ENCODE measurements at places on chromosomes 6 and 20. TPM values are rescaled to one million over a fixed set of nuclear protein-coding genes. Genes with fewer than 3 reads are reported as not detected.

Gene MAK
- total RNA-seq = not detected

Gene CRNKL1
- total RNA-seq = 32.9 TPM

Gene SLC22A16
- not detected for total RNA-seq

Gene SLC17A3
- total RNA-seq = not detected

Gene TPX2
- total RNA-seq = 7.6 TPM

Gene LINC00237
- total RNA-seq = not detected

Gene TTI1
- 3.1 TPM for total RNA-seq

Gene MYH7B
- total RNA-seq = 0.45 TPM

Gene OLIG3
- not detected for total RNA-seq

GRCh38 chr6:159042003-159042825 is 2.6 kb downstream of the TAGAP start:
- DNase-seq = peak; percentile 92

- DNase-seq = no peak
Measured at GRCh38 chr20:49284818-49285217, 7.0 kb upstream of the ZNFX1 start.

DNA sequence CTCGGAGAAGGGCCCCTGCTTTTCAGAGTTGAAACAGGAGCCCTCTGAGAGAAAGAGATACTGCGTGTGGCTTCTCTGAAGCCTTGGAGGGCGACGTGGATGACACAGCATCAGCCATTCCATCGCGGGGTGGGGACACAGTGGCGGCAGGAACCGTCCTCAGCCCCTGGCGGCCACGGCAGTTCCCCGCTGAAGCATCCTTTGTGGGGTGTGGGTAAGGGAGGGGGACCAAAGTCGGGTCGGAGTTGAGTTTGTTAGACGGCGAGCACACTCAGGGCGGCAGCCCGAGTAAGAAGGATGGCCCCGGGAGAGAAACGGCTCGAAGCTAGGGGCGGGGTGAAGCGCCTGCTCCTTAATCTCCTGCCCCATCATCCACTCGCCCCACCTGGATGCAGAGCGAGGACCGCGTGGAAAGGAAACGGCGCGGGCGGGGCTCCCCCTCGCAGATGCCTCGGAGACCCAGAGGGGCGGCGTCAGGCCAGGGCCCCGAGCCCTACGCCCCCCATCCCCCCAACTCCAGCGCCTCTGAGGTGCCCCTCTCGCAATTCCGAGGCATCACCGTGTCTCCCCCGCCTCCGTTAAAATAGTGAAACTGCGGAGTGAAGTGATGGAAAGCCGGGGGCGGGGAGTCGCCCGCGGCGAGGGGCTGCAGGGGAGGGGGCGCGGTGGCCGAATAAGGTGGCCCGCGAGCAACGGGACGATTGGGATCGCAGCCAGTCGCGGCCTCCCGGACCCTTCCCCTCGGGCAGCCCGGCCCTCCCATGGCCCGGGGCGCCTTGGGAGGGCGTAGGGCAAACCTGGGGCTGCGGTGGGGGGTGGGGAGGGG is 796 bp upstream of the RREB1 start:
- DNase-seq = peak; percentile 70

DNA sequence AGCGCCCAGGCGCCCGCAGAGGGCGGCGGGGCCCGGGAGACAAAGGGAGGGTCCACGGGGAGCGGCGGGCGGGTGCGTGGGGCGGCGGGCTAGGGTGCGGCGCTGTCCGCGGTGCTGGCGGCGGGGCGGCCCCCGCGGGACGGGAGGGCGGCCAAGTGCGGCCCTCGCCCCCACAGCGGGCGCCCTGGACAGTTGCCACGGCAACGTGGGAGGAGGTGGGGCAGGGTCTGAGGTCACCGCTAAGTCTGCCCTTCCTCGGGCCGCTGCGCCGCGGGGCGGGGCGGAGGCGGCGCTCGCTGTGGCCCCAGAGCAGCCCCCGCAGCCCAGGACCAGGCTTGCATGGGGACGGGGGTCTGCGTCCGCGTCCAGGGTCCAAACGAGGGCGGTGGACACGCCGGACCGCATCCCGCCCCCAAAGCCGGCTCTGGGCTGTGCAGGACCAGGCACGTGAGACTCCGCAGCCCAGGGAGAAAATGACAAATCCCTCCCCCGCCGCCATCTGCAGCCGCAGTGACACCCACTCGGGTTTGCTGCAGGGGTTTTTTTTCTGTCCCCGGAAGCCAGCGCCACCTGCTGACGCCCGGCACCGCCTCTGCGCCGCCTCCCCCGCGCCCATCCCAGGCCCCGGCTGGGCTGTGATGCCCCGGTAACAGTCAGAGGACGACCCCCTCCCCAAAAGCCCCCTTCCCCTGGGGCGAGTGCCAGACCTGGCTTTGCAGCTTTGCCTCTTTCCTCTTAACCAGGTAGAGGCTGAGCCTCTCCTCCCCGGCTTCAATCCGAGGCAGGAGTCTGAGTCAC is 36.8 kb downstream of the YTHDF1 start:
- peak; percentile 64 for DNase-seq

GRCh38 chr6:91816335-91816734 is 1229.5 kb upstream of the MAP3K7 start:
- no peak for DNase-seq

GRCh38 chr6:123777563-123777962 is 26.1 kb upstream of the NKAIN2 start:
- DNase-seq = peak; percentile 21

GRCh38 chr6:156437121-156437879 is 339.9 kb upstream of the ARID1B start:
- DNase-seq = peak; percentile 20

DNA sequence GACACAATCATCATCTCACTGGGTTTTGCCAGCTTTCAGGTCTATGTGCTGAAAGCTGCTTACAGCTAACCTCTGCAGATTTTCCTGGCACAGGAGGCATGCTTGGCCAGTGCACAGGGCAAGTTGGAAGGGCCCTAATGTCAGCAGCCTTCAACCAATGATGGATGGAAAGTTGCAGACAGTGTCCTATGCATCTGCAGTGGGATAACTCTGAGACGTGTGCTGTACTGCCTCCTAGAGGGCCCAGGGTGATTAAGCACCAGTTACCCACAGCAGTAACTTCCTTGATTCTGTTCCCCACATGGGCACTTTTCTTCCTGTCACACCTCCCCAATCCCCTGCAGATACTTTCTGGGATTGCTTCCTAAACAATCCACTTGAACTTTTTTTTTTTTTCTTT is 38.6 kb downstream of the OVOL2 start:
- no peak for DNase-seq

DNA sequence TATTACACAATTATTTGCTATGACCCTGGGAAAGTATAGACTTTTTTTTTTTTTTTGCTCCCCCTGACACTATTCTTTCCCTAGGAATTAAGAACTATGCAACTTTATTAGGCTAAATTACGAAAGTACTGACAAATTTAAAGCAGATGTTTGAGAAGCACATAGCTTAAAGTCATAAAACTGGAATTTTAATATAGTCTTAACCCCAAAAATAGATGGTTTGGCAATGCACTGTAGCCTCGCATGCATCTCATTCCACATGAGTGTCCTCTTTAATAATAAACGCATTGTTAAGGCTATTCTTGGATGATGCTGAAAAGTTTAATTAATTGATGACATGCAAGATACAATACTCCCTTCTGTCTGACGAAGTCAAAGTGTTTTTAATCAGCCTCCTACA is 49.3 kb downstream of the TBC1D7 start:
- peak; percentile 28 for DNase-seq

DNA sequence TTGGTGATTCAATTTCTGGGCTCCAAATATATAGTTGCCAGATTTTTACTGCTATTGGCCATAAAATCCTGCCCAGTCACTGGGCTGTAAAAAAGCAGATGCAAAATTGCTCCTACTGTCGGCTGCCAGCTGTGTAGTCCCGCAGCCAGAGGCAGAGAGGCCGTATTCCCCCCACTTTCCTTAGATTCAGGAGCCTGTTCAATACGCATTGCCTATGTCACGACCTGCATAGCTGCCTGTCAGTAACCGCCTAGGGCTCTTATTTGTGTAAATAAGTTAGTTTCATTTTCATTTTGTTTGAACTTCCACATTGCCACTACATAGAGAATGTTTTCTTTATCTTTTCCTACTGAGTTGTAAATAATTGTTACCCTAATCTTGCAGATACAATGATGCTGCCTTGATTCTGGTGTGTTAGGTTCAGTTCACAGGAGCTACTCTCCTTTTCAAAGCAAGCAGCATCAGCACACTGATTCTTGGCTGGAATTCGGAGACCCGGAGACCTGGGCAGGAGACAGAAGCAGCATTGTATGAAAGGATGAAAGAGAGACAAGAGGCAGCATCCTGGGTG is 46.0 kb upstream of the UST start:
- DNase-seq = no peak

DNA sequence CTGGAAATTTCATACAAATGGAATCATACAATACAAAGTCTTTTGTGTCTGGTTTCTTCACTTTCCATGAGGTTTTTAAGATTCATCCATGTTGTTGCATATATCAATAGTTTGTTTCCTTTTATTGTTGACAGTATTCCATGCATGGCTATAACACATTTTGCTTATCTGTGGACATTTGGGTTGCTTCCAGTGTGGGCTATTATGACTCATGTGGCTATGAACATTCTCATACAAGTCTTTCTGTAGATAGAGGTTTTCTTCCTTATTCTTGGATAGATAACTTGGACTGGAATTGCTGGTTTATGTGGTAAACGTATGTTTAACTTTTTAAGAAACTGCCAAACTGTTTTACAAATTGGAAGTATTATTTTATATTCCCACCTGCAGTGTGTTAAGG is 30.0 kb upstream of the KIF6 start:
- no peak for DNase-seq

- DNase-seq = no peak
Measured at GRCh38 chr20:41657655-41658054, 39.5 kb upstream of the CHD6 start.

- no peak for DNase-seq
Measured at GRCh38 chr6:18328540-18328939, 58.6 kb upstream of the RNF144B start.

DNA sequence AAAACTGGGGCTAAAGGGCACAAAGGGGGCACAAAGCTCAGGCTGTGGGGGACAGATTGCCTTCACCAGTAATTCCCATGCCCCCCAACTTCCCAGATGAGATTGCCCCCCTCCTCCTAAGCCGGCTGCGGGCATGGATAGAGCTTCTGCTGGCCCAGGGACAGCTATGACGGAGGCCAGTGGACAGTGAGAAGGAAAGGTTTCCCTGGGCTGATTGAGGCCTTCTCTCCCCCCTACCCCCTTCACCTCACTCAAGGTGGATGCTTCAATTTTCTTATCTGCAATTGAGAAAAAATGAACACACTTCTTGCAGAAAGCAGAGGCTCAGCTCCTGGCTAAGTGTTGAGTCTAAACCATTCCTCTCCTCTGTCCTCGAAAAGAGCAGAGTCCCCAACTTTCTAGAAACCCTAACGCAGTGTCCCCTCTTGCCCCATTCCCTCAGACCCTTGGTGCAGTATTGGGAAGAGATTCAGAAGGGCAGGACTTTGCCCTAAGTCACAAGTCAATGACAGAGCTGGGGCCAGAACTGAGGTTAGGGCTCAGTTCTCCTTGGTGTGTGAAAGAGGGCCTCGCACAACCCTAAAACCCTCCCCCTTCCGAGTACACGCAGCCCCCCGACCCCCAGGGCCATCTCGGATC is 808 bp downstream of the SDC4 start:
- peak; percentile 36 for DNase-seq

- no peak for DNase-seq
Measured at GRCh38 chr20:49642816-49643215, 70.9 kb downstream of the B4GALT5 start.

DNA sequence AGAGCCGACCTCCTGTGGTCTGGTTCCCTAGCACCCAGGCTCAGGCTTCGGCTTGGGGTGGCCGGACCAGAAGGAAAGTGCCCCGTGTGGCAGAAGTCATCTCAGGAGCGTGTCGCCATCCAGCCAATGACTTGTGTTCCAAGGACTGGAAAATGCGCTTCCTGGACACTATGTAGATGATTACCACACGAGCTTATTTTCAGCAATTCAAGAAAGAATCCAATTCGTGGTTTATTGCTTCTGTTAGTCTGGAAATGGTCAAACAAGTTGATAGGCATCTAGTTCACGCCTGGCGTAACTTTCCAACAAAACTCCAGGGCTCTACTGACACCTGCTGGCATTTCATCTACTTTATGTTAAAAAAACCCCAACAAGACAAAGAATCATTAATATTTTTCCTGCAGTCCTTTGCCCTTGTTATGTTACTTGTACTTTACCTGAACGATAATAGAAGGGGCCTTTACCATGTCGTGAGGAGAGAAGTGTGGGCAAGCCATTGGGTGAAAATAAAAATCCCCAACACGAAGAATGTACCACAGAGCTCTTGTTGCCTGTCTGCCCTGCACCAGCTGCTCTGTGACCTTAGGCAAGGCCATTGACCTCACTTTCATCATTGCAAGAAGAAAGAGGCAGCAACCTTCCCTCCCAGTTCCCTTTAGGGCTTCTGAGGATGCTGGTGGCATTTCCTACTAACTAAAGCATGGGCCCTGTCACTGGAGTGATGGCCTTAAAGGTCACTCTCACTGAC is 154.7 kb upstream of the LAMP5 start:
- DNase-seq = peak; percentile 38

DNA sequence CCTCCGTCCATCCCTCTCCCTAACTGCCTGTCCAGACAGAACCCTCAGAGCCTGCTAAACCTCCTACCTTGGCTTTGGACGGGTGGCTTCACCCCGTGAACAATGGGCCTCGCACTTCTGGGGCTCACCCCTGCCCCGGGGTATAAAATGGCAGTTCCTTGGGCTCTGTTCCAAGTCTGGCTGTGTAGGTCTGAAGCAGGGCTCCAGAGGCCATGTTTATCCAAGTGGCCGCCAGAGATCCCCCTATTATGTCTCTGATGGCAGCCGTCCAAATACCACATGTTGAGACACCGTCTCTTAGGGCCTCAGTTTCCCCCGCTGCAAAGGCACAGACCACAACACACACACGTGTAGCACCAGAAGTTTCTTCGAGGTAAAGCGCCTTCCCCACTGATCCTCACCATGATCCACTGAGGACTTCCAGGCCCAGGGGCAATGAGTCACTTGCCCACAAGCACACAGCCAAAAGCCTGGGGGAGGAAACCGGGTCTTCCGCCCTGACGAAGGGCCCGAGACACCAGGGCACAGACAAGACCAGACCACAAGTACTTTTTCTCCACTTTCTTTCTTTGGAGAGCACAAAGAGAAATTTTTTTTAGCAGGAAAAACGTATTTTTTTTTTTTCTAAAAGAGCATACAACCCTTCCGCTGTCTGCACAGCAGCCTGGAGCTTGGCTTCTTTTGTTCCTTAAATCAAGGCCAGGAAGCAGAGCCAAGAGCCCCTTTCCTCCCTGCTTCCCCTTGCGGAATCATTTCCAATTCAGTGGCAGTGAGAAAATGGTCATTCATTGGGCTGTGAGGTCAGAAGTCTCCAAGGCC is 11.8 kb downstream of the CPNE5 start:
- peak; percentile 70 for DNase-seq

DNA sequence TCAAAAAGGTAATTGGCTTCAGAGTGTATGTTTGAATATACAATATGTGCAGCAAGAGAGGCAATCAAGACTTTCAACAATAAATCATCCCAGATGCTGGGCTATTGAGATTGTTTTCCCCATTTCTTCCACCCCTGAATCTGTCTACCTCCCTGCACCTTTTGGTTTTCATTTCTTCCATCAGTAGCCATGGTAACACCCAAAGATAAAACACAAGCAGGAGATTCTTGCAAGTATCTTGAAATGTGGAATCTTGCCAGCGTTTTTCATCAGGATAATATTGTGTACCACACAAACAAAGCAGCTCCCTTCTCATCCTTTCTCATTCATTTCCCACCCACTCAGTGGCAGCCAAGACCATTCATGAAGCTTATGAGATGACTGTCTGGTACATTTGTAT is 73.0 kb upstream of the NRSN1 start:
- no peak for DNase-seq

- no peak for DNase-seq
Measured at GRCh38 chr6:80105972-80106417, 476 bp upstream of the BCKDHB start.
